Epithelial cell of esophagus (primary cell): ENCODE measurements at places on chromosomes 5 and 9.

GRCh38 chr9:89601856-89602562, 2.8 kb upstream of the GADD45G start:
- DNase-seq = no peak

GRCh38 chr5:160774666-160775315, 77.2 kb downstream of the ATP10B start:
- no peak for DNase-seq

DNA sequence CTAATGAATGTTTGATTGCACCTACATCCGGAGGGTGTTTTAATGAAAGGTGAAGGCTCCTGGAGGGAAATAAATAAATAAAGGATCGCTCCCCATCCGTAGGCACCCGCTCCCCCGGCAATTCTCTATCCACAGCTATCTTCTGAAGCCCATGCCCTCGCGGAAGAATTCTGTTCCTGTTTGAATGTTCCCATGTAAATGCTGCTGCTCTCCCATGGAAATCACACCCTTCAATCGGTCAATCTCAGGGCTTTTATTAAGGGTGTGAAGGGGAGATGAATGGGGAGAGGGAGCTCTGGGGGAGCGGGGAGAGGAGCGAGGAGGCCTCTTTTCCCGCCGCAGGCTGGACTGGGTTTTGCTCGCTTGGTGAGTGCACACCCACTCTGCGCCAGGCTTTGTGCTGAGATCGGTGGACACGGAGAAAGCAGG, 21.1 kb upstream of the ARAP3 start:
- no peak for DNase-seq

DNA sequence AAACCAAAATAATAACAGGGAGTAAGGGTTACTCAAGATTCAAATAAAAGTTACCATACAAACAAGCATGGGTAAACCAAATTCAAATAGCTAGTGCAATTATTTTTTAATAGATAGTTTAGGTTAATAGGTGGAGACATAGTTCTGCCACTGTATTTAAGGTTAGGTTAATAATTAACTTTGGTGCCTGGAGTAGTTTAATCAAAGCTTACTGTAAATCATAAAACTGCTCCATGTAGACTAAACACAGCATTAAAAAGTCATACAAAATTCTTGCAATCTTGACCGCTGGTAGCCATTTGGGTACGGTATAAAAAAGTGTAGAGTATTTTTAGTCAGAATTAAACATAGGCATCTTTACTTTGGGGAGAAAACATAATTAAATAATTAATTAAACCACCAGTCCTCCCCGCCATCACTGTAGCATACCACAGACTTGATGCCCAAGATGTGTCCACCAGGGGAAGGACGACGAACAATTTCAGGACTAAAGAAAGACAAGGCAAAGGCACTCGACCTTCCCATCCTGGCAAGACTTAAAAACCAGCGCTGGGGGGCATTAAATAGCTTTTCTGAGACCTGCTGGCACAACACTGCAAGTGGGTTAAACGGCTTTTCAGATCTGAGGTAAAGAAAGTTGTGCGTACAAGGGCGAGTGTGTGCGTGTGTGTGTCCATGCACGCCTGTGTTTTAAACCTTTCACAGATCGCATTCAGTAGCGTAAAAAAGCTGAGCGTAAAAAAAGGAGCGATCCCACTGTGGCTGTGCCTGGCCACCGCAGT, 2.9 kb downstream of the SEMA6A start:
- peak; percentile 6 for DNase-seq

DNA sequence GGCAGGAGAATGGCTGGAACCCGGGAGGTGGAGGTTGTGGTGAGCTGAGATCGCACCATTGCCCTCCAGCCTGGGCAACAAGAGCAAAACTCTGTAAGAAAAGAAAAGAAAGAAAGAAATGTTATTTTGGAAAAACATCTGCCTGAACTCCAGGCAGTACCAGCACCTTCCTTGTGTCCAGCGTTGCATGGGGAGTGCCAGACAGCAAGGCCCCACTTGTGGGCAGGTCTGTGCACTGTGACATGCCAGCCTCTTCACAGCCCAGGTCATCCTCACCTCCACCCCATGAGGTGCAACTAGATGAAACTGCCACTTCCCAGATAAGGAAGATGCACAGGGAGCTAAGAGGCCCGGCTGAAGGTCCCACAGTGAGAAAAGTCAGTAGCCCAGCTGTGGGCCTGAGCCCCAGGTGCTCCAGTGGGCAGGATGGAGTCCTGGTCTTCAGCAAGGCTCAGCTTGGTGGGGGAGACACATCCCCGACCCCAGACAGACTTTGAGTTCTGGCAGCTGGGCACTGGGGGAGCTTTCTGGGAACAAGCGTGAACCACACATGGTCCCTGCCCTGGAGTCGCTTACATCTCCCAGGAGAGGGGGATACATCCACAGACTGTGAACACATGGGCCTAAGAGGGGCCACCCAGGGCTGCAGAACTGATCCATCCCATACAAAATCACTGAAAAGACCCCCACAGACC, 146.9 kb upstream of the IER5L start:
- DNase-seq = no peak

- peak; percentile 96 for DNase-seq
Measured at GRCh38 chr5:139660923-139661814, 13.0 kb downstream of the CXXC5 start.

DNA sequence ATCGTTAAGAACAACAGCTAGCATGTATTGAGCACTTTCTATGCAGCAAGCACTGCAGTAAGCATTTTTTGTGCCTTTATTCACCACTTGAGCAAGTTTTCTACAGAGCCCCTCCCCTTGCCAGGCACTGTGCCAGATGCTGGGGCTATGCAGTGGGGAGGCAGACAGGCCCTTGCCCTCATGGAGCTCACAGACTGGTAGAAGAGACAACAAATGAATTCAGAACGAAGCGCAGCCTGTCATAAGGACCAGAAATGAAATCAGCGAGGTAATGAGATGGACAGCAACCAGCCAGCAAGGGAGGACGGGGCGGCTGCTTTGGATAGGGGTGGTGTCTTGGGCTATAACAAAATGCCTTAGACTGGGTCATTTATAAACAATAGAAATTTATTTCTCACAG, 68.8 kb downstream of the C9orf50 start:
- DNase-seq = no peak

GRCh38 chr5:98880151-98880550, 48.7 kb downstream of the CHD1 start:
- peak; percentile 59 for DNase-seq

DNA sequence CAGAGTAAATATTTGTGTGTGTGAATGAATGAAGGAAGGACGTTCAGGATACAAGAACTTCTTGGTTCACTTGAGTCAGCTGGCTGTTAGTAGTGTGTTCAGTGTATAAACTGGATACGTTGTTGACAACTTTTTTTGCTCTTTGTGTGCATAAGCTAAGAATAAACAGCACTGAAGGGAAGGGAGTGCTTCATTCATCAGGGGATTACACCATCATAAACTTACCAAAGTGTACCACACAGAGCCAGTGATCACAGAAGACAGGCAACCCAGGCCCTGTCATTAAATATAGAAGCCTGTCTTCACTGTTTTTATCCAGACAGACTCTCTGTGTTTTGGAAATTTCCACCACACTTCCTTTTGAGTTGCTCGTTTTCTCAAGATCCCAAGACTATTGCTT, 55.5 kb upstream of the MEF2C start:
- no peak for DNase-seq

DNA sequence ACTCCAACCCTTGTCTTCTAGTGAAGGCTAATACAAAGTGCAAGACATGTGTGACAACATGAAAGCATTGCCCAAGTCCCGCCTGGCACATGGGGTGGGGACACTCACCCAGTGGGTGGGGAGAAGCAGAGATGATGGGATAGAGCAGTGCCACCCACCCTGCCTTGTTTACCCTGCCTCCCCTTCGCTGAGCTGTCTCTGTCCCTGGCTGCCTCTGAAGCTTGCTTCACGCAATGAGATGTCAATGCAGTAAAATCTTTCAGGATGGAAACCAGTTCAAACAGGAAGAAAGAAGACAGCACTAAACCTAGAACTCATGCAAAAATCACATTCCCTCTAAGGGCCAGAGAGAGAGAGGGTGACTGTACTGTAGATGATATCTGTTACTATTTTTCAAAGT, 148.0 kb downstream of the INSYN2B start:
- DNase-seq = no peak

GRCh38 chr5:171848006-171848405, 62.4 kb downstream of the SMIM23 start:
- no peak for DNase-seq

DNA sequence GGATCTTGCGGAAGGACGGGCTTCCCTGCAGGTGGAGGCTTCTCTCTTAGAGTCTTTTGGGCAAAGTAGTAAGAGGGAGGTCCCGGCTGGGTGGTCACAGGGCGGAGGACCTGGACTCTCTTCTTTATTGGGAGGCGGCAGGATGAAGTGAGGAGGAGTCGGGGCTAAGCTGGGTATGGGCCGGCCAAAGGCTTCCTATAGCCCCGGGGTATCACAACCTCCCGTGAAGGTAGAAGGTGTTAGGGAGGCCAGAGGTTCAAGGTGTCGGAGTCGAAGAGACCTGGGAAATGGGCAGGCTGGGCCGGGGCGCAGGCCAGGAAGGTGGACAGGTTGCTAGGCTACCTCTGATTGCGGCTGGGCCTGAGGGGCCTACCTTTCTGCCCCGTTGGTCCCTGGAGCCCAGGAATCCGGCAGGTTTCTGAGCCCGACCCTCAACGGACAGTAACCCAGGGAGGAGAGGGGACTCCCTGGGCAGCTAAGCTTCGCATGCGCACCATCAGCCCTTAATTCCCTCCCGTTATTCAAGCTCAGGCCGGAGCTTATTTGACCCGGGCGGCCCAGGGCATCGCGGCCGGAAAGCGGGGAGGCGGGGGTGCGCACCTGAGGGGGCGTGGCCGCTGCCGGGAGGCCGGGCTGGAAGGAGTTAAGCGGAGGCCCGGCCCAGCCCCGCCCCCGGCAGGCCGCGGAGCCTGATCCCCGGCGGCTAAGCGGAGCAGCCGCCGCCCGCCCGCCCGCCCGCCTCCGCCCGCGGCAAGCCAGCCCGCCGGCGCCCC, at the start of gene TESK1:
Gene TESK1, plus strand, starts transcription at position 685 of the 773 bp plus-strand sequence. CDS start 358 bp downstream, outside the sequence.
- peak; percentile 83 for DNase-seq

DNA sequence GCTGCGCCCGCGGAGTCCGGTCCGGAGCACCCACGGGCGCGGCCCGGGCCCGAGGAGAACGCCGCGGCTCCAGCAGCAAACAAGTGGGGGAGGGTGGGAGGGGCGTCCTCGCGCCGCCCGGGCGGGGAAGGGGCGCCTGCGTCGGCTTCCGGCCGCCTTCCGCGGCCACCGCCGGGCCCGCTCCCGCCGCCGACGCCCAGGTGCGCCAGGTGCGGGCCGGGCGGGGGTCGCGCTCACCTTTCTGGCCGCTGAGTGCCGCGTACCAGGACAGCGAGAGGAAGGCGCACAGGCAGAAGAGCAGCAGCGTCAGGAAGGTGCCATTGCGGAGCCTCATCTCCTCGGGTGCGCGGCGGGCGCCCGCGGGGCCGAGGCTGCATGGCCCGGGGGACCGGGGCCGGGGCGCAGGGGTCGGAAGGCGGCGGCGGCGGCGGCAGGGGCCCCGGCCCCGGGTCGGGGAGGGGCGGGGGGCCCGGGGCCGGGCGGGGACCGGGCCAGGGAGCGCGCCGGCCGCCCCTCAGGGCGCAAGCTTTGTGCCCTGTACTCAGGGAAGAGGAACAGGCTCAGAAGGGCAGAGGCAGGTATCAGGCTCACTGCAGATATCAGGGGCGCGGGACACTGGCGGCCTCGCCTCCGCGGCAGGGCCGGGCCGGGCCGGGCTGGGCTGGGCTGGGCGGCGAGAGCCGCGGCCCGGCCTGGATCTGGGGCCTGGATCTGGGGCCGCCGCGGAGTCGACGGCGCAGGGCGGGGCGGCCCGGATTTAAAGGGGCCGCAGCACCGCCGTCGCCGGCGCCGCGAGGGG, at the start of gene MGAT4B:
Gene MGAT4B, minus strand, starts transcription at position 617 of the 799 bp plus-strand sequence. Its CDS starts 283 bp downstream, at position 334.
- peak; percentile 88 for DNase-seq

DNA sequence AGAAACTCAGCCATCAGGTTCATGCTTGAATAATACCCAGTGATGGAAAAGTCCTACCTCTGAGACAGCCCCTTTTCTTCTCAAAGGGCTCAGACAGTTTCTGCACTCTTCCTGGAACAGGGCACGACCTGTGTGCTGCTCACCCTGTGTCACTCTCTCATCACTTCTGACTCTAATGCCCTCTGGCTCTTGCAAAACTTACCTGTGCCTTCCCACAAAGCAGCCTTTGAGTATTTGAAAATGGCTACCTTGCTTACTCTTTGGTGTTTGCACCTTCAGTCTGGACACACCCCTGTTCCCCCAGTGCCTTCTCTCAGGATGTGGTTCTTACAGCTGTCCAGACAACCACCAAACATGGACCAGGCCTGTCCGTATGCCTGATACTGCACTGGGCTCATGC, 171.4 kb downstream of the GRIA1 start:
- peak; percentile 65 for DNase-seq

DNA sequence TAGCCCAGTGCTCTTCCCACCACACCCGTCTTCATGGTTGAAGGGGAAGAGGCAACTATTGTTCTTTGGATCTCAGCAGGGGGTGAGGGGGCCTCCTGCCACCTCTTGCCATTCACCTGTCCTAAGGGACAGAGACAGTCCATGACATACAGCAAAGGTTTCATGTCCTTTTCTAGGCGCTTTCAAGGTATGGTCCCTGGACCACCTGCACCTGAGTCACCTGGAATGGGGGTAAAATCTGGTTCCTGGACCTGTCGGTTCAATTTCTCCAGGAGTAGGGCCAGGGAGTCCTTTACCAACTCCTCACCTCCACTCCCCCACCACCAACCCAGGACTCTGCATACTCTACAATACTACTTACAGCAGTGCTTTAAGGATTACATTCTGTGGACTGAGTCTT, 33.5 kb upstream of the SAP30L start:
- DNase-seq = no peak

DNA sequence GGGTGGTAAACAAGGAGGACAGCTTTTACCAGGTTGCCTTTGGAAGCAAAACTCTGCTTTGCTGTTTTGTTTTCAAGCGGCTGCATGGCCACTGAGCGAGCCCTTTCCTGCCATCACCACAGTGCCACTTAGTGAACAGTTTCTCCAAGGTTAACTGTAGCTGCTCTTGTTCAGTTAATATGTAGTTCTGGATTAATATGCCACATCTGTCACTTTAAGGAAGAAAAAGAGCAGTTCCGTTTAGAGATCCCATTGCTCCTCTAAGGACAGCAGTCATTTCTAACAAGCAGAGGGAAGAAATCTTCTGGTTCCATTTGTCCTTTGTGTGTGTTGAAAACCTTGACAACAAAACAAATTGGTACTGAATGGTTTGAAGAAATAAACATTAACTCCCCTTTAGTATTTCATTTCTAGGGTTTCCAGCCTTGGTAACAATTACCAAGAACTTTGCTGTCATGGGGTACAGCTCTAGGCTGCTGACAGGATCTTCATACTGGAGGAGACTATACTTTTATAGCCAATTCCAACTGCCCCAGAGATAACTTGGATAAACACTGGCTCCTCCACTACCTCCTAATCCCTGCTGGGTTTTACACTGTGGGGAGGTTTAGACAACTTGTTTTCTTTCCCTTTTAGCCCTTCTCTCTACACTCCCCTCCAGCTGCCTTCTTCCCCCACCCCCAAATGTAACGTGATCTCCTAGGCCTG, 10.3 kb upstream of the ABL1 start:
- DNase-seq = no peak

GRCh38 chr9:68730570-68731235, 25.7 kb downstream of the PIP5K1B start:
- no peak for DNase-seq

GRCh38 chr9:95107976-95108375, 209.5 kb downstream of the FANCC start:
- DNase-seq = no peak
